ENCODE measurements at places on chromosomes 16 and 17. TPM values are rescaled to one million over a fixed set of nuclear protein-coding genes. Genes with fewer than 3 reads are reported as not detected.

DNA sequence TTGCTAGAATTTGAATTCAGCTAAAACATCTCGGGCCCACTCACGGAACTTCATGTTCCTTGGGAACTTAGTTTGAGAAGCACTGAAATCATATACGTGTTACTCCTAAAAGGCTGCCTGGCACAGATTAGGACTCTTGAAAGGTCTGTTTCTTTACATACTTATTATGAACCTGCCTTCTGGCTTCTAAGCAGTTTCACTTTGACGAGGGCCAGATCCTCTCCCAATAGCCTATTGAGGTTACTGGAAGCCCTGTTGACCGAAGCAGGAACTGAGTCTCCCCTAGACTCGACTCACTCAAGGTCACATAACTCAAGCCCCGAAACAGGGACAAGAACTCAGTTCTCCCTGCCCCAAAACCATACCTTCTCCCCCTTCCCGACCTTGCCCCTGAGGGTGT lies 121.9 kb upstream of the PLCG2 start:
- no peak for DNase-seq

DNA sequence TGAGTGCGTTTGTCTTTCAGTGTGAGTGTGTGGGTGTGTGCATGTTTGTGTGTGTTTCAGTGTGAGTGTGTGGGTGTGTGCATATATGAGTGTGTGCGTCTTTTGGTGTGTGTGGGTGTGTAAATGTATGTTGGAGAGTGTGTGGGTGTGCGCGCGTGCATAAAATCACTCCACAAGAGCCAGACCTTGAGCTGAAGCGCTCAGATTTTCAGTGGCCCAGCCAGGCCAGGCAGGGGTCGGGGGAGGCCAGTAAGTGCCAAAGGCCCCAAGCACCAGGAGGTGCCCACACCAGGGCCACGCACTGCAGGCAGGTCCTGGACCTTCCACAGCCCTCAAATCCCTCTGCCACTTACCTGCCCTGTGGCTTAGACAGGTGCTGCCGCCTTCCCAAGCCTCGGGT lies 184.0 kb downstream of the SOX9 start:
- no peak for DNase-seq

GRCh38 chr17:38984666-38985065 lies 17.5 kb upstream of the FBXO47 start:
- DNase-seq, result no peak

- no peak for DNase-seq
These were observed 662.0 kb downstream of the CDH11 start for GRCh38 chr16:64459821-64460220.

DNA sequence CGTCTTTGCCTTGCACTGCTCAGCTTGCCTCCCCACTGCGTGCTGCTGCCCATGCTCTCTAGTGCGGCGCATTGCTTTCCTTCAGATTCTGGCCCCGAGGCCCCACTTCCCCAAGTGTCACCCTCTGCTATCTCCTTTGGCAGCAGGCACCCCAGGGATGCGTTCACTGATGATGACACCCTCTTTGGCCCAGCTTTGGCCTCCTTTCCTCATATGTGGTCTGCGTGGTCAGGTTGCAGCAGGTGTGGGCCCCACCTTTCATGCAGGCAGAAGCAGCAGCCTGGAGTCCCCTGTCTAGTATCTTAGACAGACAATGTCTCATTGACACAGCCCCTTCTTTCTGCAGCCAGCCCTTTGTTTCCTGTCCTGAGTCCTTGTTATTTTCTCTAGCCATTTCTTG lies 4.8 kb upstream of the CCL3 start:
- no peak for DNase-seq

GRCh38 chr17:28644787-28645575 lies at the start of gene BLTP2:
Gene BLTP2 (minus strand): TSS chr17:28645158. CDS start chr17:28645056, 102 bp downstream.
- peak; percentile 99 for DNase-seq

DNA sequence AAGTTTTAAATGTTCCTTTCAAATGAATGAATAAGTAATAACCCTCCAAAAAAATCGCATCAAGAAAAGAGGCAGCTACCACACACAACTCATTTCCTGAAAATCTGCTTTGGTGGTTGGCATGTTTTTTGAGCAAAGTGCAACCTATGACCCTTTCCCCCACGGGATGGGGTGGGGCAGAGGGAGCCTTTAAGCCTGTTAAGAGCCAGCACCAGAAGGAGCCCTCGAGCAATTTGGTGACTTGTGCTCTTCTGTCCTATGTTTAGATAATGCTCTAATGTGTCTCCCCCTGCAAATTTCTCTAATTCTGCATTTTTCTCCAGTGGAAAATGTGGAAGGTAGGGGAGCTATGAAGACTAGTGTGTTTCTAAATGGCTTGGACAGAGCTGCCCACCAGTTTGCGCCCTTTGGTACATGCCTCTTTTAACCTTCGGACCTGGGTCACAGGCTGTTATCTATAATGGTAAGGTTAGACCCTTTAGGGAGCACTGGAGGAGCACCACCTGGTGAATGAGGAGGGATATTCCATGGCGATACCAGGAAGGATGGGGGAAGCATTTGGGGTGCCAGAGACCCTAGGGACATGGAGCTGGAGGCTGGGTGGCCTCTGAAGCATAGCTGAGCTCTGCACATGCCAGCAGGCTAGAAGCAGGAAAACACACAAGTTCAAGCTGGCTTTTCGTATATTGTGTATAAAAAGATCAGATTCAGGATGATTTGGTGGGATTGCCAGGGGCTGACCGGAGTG lies 1.6 kb downstream of the PYCARD start:
- DNase-seq, result no peak

DNA sequence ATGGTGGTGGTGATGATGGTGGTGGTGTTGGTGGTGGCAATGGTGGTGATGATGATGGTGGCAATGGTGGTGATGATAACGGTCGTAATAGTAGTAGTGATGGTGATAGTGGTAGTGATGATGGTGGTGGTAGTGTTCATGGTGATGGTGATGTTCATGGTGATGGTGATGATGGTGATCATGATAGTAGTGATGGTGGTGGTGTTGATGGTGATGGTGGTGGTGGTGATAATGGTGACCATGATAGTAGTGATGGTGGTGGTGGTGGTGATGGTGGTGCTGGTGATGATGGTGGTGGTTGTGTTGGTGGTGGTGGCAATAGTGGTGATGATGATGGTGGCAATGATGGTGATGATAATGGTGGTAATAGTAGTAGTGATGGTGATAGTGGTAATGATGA lies 68.0 kb downstream of the SOX9 start:
- no peak for DNase-seq

- no peak for DNase-seq
These were observed 15.9 kb downstream of the POLR3E start for GRCh38 chr16:22312897-22313781.

DNA sequence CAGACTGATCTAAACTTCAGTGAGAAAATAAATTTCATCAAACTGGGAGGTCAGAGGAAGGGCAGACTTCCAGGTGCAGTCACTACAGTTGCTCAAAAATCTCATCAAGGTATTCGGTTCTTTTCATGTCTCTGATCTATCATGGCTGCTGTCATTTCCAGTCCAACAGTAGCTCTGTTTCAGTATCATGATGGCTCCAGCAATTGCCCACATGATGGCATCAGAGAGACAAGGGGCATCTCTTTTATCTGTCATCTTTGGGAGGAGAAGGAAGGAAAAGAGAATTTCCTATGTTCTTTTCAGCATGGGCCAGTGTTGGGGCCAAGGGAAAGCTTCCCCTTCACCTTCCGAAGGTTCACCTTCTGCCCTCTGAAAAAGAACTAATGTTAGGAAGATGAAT lies 504.9 kb upstream of the HSBP1 start:
- no peak for DNase-seq

- no peak for DNase-seq
These were observed 67.5 kb upstream of the ZNF423 start for GRCh38 chr16:49923411-49923810.

GRCh38 chr17:77327566-77328464 lies 187.0 kb downstream of the SEC14L1 start:
- no peak for DNase-seq

DNA sequence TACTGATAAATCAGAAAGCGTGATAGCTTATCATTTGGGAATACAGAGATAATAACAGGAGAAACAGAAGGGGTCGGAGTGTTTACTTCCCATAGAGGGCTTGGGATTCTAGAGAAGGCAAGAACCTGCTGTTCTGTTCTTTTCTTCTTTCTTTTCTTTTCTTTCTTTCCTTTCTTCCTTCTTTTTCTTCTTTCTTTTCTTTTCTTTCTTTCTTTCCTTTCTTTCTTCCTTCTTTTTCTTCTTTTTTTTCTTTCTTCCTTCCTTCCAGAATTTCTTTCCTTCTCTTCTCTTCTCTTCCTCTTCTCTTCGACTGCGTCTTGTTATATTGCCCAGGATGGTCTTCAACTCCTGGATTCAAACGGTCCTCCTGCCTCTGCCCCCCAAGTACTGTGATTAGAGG lies 18.3 kb downstream of the CNEP1R1 start:
- no peak for DNase-seq

DNA sequence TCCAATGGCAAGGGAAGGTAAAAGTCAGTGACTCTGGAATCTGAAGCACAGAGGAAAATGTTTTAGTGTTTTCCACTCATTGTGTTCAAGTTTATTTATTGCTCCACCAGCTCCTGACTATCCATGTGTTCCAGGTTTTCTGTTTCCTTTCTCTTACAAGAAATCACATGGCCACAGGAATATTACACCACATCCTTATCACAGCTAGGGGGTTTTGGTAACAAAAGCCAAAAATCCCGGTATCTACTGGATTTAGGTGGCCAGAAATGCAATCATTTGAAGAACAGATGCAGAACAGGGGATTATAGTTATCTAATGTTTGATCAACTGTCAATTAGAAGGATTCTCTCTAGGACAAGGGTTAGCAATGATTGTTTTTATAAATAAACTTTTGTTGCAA lies 47.9 kb downstream of the STH start:
- no peak for DNase-seq

GRCh38 chr16:57134982-57135381 lies 42.6 kb downstream of the CPNE2 start:
- no peak for DNase-seq

DNA sequence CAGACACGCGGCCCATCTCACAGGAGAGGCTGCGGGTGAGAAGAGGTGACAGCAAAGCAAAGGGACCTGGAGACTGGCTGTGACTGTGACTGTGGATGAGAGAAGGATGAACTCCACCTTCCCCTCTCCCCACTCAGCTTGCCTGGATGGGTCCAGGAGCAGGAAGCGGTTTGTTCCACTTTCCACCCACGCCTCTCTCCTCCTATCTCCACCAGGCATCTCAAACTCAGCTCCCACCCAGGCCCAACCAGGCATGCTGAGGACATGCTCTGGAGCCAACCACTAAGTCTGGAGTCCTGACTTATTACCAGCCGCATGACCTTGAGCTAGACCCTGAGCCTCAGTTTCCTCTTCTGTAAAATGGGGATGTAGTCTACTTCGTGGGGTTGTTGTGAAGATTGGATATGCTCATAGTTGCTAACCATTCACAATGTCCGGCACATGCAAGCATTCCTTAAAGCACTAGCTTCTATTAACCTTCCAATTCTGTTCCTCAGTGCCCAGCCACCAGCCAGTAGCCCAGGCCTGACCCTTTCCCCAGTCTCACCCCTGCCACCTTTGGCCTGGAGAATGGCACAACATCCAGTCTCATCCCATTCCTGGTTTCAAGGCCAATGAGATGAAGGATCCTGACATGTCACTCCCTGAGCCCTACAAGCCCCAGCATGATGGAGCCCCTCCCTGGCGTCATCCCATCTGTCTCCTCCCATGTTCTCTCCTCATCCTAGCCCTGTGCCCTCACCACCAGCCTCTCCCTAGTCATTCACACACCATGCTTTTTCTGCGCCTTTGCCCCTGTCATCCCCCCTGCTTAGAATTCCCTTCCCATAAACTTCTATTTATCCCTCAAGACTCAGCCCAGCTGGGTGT lies 2.3 kb downstream of the GAS2L2 start:
- no peak for DNase-seq

DNA sequence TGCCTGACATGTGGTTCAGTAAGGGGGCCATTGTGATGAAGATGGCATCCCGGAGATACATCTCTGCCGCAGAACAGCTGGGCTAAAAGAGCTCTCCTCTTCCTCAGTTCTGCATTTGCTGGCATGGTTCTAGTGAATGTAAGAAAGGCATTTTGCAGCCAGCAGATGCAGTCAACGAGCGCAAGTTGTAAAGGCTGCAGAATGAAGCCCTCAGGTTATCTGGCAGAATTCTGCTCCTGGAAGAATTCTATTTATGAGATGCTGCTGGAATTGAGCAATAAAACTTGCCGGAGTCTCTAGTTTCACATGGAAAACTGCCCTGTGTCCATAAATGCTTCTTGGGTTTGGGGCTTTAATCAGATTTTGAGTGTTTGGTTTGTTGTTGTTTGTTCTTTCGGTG lies 176.8 kb upstream of the HSBP1 start:
- DNase-seq, result no peak

DNA sequence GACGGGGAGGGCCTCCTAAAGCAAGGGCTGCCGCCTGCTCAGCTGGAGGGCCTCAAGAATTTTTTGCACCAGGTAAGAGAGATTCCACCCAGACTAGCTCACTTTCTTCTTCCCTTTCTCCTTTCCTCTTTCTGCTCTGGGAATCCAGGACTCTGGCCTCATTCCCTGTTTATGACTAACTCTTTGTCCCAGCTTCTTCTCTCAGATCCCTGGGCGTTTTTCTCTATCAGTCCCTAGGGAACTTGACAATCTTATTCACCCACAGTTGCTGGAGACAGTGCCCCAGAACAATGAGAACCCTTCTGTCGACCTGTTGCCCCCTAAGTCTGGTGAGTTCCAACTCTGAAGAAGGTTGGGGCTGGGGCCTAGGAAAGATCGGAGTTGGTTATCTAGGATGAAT lies 15.6 kb downstream of the CNTROB start:
- DNase-seq, result no peak

Gene KRTAP2-3
- total RNA-seq, result not detected

Gene HSPB9
- total RNA-seq, result under 0.01 TPM

Gene HBA2
- total RNA-seq, result 823 TPM

Gene SLC47A1
- 4.9 TPM for total RNA-seq

Gene HSD17B2
- total RNA-seq, result under 0.01 TPM

Gene DHRS7C
- not detected for total RNA-seq

Gene CD19
- total RNA-seq, result under 0.01 TPM

Gene TEKT5
- total RNA-seq, result 1.6 TPM

Gene KCNJ2
- 13.5 TPM for total RNA-seq

Gene SDK2
- total RNA-seq, result 6.9 TPM

Gene SMURF2
- 64.0 TPM for total RNA-seq

Gene NHLRC4
- 0.41 TPM for total RNA-seq

Gene FOXJ1
- 0.82 TPM for total RNA-seq

Data from frontal cortex (tissue), 4 donors.